Activated CD8-positive, alpha-beta memory T cell treated with anti-CD3 and anti-CD28 coated beads, Interleukin-2, amount 50 U/mL, for 4 hours (primary cell): ENCODE measurements at places on chromosomes 2 and 18.

DNA sequence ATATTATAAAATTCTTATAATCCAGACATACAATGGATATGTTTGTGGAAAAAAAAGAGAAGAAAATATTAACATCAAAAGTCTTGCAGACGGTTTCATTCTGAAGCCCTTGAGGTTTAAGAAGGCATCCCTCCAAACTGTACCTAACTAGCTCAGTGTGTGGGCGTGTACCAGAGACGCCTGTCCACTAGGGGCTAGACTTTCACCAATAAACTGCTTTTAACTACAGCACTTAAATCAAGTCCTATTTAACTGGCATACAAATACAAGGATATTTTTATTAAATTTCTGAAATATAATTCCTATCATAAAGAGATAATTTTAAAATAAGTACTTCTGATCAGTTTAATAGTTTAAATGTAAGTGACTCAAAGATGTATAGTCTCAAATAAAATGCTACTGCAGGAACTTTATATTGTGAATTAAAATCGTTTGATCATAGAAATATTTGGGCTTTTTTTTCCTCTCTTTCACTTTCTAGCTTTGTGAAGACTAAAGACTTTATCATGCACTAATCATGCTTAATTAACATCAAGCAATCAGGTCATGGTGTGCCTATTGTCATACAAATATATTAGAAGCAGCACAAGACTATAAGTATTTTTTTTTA lies 437.7 kb downstream of the SATB2 start:
- DNase-seq: no peak

DNA sequence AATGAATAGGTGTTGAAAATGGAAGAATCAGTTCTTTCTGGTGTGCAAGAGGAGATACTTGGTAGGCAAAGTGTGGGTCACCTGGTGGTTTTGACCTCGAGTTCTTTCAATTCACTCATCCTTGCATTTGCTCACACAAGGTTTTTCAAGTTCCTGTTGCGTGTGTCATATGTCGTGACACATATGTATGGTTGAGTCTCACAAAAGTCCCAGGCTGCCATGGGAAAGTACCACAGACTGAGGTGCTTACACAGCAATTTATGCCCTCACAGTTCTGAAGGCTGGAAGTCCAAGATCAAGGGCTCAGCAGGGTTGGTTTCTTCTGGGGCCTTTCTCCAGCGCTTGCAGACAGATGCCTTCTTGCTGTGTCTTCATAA lies 64.4 kb downstream of the NCK2 start:
- DNase-seq: peak; percentile 38

- no peak for DNase-seq
These were observed 61.1 kb downstream of the CABLES1 start for GRCh38 chr18:23196119-23197007.

DNA sequence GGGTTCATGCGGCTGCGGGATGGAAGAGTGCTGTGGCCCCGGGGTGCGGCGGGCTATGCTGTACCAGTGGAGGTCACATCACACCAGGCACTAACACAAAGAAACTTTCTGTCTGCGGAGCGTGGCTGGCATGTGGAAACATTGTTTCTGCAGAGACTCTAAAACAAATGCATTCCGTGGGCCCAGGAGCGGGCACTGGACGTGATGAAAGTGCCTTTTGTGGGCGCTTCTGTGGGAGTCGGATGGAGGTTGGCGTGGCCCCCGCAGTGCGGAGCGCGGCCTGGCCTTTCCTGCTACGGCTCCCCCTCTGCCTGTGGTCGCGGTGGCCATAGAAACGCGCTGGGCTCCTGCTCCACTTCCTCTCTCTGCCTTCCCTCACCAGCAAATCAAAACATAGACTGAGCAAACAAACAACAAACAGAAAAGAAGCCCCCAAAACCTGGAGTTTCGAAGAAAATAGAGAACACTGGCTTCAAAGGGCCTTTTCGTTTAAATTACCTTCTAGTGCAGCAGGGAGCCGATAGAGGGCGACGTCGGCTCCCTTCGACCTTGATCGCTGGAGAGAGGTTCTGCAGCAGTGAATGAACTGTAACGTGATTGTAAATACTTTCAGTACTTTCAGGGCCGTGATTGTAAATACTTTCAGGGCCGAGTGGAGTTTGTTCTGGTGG lies 51.4 kb downstream of the KIF5C start:
- DNase-seq: peak; percentile 57

- no peak for DNase-seq
These were observed 54.0 kb upstream of the LINC00305 start for GRCh38 chr18:64202863-64203262.

GRCh38 chr2:145402706-145403277 lies 882.9 kb upstream of the ZEB2 start:
- no peak for DNase-seq

GRCh38 chr2:96144481-96145035 lies 682 bp downstream of the DUSP2 start:
- DNase-seq: peak; percentile 62

DNA sequence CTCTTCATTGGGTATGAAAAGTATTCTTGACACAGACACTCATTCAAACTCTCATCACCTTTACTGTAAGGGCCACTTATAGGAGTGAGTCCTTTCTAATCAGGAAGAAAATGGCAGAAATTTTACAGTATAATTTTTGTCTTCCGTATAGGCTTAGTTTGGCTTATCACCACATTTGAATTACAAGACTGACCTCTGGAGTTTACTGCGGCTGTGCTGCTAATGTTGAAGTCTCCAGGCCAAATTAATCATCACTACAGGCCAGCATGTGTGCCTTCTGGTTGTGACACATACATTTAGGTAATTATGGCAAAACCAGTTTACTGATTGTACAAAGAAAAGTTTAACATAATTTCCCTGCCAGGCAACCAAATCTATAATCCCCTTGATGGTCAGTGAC lies 753.6 kb upstream of the GCFC2 start:
- no peak for DNase-seq

DNA sequence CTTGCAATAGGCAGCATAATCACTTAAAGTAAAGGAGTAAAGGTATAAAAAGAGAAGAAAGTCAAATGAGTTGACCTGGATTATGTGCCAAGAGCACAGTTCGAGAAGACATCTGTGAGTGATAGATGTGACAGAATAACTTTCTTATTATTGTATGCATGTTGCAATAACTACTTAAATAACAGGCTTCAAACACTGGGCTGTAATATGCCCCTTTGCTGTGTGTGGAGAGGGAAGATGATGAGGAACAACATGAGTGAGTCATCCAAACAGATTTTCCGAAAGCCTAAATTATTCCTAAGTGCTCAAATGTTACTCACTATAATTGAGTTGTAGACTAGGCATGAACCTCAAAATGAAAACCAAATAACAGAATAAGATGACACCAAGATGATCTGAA lies 328.1 kb downstream of the EXOC6B start:
- DNase-seq: no peak

GRCh38 chr2:240558236-240558761 lies 511 bp upstream of the ANKMY1 start:
- DNase-seq: no peak

- DNase-seq: no peak
These were observed 265.5 kb downstream of the CYRIA start for GRCh38 chr2:16400127-16400623.

GRCh38 chr2:157256626-157257025 lies 879 bp upstream of the GALNT5 start:
- no peak for DNase-seq

GRCh38 chr2:42762155-42762554 lies 1.8 kb downstream of the OXER1 start:
- DNase-seq: no peak

GRCh38 chr18:28040716-28041115 lies 136.2 kb downstream of the CDH2 start:
- DNase-seq: no peak

DNA sequence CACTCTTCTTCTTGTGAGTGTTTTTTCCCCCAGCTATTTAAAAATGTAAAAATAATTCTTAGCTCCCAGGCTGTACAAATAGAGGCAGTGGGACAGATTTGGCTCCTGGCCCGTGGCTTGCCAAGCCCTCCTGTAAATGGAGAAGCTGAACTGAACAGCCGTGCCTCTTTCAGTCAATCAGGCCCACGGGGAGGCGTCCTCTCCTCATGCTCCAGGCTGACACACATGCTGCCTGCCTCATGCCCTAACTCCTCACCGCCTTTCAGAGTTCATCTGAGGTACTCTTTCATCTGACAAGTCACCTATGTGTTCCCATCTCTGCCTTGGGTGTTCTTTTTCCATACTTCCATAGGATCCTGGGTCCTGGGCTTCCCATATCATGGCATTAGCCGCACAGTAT lies 58.9 kb downstream of the BMP10 start:
- DNase-seq: no peak

- DNase-seq: no peak
These were observed 1547.1 kb upstream of the PIK3C3 start for GRCh38 chr18:40407909-40408308.

DNA sequence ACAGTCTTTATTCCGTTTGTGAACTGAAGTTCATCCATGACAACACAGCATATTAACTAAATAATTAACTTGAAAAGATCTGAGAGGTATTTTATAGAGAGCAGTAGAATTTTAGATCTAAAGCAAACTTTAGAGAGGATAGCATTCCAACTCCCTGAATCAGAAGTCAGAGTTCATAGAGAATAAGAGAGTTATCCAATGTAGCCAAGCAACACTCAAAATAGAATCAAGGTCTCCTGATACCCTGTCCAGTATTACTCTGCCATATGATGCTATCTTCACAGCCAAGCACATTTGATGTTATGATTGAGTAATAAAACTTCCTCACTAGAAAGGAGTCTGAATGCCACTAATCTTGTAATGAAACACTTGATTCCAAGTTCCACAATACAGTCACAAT lies 55.5 kb downstream of the RIT2 start:
- DNase-seq: no peak

- DNase-seq: no peak
These were observed 369.3 kb upstream of the KCNH7 start for GRCh38 chr2:163207693-163208370.

DNA sequence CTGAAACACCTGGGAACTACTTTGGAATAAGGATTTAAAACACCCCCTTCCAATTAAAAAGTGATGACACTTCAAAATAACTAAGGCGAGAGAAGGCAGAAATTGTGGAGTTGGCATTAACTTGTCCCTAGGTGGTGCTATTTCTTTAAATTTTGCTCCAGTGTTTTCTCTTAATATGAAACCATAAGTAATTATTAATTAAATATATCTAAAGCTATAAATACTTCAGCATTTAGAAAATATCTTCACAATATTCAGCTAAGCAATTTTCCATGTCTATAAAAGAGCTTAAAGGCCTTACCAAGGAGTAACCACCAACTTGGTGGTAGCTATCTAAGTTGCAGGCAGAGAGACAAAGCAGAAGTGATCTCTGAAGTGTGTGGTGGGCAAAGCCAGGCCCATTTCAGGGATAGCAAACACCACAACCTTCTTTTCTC lies 186.8 kb upstream of the PGAP1 start:
- no peak for DNase-seq

- DNase-seq: no peak
These were observed 16.6 kb upstream of the LNPK start for GRCh38 chr2:176018708-176019107.

DNA sequence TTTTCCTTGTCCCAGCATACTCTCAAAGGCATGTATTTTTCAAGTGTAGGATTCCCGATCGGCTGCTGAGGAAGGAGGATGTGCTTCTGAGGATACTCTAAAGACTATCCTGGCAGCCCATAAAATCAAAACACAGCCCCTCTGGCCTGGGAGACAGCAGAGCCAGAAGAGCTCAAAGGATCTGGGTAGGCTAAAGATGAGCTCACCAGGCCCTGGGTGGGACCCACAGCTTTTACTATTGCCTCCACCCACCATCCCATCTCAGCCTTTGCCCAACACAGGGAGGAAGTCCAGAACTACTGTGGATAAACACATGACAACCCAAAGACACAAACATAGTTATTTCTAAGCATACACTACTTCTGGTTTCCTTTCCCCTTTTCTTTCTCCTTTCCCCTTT lies 79.1 kb upstream of the ZFP36L2 start:
- DNase-seq: no peak

DNA sequence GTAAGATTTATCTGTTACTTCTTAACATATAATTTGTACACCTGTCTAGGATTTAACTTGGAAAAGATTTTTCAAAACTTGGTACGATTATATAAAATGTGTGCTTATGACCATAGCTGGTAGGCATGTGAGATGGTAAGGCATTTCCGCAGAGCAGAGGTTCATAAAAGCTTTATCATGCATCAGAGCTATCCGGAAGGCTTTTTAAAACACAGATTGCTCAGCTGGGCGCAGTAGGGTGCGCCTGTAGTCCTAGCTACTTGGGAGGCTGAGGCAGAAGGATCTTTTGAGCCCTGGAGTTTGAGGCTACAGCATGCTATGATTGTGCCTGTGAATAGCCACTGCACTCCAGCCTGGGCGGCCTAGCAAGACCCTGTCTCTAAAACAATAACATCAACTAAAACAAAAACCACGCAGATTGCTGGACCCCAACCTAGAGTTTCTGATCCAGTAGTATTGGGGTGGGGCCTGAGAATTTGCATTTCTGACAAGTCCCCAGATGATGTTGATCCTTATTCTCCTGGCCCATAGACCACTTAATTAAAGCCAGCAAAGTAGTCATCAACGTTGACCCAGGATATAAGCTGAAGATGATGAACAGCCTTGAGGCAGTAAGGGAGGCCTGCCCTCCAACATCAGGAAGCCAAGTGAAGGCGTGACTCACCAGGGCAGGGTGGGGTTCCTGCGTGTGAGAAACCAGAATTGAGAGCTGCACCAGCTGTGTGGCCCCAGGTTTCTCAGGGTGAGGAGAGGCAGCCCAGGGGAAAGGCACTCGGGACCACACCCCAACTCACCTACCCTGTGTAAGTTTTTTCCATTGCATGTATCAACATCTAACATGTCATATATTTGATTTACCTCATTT lies 21.6 kb upstream of the SLC20A1 start:
- DNase-seq: peak; percentile 79
